Tibial nerve (tissue), 4 donors: ENCODE measurements at places on chromosomes 4 and X. TPM values are rescaled to one million over a fixed set of nuclear protein-coding genes. Genes with fewer than 3 reads are reported as not detected.
A peak's percentile ranks its signal among the peaks of the same experiment; 100 is the strongest.

Gene RBM47
- 22.8 TPM for total RNA-seq

DNA sequence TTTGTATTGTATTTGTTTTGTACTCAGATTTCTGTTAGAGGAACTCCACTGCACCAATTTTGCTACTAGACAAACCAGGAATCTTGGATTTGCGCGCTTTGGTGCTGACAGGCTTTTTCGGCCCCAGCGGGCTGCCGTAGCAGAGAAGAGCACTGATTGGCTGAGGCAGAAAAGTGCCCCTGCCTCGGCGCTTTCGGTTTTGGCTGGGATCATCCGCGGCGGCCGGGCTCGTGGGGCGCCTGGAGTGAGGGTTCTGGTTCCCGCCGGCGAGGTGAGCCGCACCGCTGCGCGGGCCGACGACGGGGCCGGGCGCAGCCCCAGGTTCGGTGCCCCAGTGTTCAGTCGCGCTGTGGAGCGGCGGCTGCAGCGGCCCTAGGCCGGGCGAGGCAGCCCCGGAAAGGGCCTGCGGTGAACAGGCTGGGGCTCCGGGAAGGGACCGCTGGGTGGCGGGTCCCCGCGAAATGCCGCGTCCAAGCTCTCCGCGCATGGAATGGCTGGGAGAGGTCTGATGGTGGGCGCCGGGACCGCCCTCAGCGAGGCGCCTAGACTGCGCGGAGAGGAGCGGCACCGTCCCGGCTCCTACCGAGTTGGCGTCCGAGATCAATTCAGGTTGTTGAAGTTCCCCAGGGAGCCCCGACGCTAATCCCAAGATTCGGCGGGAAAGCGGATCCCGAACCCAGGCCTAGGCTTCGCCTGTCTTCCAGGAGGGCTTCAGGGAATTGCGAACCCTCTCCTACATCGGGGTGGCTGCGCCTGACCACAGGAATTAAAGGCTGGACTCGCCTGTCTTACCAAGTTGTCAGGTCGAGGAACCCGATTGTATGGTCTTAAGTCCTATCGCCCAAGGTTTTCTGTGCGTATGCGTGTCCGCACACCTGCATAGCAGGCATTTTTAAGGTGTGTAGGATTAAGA lies at the start of gene LSM6:
TSS of gene LSM6 (plus strand) at position 178 of the 913 bp plus-strand sequence. CDS start 7,204 bp downstream, outside the sequence.
- peak; percentile 82 for DNase-seq

- DNase-seq, result no peak
Measured at GRCh38 chr4:41719417-41719816, 29.1 kb downstream of the PHOX2B start.

DNA sequence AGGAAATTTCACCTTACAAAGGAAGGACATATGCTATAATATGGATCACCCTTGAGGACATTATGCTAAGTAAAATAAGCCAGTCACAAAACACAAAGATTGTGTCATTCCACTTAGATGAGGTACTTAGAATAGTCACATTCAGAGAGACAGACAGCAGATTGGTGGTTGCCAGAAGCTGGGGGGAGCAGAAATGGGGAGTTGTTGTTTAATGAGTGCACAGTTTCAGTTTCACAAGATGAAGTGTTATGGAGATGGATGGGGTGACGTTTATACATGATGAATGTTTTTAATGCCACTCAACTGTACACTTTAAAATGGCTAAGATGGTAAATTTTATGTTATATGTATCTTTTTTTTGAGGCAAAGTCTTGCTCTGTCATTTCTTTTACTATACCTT lies 14.8 kb upstream of the SPON2 start:
- DNase-seq, result peak; percentile 7

DNA sequence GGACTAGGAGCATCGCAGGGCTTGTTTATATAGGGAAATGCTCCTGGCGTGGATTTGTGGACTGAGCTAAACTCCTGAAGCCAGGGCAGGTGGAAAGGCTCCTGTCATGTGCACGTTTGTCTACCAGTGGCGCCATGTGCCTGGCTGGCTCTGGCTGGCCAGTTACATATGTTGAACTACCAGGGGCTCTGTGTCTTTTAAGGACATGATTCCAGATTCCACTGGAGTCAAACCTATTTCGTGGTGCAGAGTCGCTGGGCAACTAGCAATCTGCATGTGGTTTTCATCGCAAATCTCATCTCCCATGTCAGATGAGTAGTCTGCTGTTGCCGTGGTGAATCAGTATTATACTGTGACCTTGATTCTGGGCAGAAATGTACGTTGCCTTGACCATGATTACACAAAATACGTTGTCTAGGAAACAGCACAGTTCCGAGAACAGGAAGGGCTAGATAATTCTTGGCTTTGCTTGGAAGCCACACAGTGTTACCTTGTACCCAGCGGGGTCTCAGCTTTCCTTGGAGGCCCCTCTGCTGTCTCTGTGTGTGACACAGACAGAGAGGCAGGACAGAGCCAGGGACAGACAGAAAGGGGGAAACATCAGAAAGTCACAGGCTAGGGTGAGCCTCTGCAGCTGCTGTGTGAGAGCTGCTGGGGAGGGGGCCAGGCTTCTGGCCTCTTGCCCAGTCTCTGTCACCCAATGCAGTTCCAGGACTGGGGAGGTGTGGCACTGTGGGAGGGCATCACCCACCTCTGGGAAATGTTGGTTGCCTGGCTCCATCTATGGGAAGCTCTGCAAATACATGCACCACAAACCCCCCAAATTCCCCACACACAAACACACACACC lies 19.2 kb downstream of the PNMA6E start:
- DNase-seq, result peak; percentile 4

- DNase-seq, result no peak
Measured at GRCh38 chr4:6236816-6237390, 32.7 kb upstream of the WFS1 start.

- DNase-seq, result no peak
Measured at GRCh38 chr4:7960017-7960789, 20.5 kb upstream of the AFAP1 start.

GRCh38 chr4:70901607-70901983 lies 574 bp upstream of the MOB1B start:
- peak; percentile 12 for DNase-seq

DNA sequence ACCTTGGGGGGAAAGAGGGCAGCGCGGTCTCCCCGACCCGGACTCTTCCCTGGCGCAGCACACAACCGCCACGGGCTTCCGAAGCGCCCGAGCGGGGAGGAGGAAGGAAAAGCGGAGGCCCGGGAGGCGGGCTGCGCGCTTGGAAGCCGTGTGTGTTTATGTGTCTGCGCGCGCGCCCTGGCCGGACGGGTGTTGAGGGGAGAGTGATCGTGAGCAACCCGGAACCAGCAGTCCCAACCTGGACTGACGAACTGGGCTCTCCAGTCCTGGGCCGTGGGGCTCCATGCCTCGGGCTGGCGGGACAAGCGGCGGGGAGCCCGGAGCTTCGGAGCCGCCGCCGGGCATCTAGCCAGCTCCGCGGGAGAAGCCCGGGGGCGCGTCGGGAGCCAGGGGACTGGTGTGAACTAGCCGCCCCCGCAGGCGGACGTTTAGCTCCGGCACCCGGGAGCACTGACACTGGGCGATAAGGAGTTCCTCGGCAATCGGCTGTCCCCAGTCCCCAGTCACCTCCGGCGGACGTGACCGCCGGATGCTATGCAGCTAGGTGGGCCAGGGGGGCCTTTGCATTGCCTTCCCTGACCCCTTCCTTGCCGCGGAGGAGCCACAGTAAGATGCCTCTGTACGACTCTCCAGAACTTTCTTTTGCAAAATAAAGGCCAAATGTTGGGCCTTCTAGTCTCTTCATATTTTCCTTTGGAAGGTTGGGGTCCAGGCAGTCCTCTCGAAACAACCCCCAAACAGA lies 74.8 kb upstream of the BCOR start:
- no peak for DNase-seq

DNA sequence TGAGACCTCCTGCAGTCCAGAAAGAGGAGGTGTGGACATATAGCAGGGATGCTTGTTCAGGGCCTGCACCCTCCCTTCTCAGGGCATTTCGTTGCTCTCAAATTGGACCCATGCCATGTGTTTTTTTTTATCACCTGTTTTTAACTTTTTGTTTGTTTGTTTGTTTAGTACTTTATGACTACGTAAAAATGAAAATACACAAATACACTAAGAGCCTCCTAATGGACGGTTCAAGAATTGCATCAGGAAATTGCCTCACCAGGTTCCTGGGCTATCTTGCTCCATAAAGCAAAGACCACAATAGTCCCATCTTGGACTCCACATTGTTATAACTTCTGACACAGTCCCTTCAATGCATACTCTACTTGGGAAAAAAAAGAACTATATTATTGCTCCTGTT lies 1685.9 kb upstream of the TENM3 start:
- DNase-seq, result no peak

DNA sequence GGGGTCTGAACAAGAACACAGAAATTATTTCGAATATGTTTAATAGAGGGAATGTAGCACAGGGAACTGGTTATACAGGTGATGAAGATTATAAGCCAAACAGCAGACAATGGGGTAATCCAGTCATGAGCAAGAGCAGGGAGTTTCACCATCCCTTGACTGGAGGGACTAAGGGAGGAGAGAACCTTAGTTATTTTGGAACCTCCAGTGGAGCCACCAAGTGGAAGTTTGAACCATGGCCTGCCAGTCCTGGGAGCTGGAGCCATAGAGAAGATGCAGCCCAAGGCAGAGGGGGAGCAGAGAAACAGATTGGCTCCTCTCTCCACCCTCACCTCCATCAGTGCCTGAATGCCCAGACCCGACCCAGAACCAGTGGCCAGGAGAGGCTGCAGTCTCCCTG lies 264.6 kb upstream of the RASGEF1B start:
- DNase-seq, result no peak

GRCh38 chr4:1793496-1793840 lies 375 bp downstream of the FGFR3 start:
- no peak for DNase-seq

Gene SPOCK3
- not detected for total RNA-seq

DNA sequence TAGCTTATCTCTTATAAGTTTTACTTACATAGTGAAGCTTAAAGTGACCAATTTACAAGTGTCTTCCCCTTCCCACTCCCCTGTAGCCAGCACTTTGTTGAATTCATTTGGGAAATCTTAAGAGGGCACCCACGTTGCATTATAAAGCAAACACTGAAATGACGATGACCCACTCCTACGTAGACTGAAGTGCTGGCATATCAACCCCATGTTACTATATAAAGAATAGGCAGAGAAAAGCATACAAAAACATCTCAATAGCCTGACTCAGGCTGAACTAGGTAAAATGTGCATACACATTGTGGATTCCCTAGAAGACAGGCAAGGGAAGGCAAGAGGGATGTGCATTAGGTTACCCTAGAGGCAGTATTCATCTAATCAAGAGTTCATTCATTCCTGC lies 313.4 kb downstream of the TENM3 start:
- DNase-seq, result no peak

Gene ZFP42
- total RNA-seq, result not detected

GRCh38 chrX:19889582-19890342 lies 2.4 kb upstream of the SH3KBP1 start:
- no peak for DNase-seq

- DNase-seq, result no peak
Measured at GRCh38 chr4:825063-825970, 612 bp downstream of the CPLX1 start.

DNA sequence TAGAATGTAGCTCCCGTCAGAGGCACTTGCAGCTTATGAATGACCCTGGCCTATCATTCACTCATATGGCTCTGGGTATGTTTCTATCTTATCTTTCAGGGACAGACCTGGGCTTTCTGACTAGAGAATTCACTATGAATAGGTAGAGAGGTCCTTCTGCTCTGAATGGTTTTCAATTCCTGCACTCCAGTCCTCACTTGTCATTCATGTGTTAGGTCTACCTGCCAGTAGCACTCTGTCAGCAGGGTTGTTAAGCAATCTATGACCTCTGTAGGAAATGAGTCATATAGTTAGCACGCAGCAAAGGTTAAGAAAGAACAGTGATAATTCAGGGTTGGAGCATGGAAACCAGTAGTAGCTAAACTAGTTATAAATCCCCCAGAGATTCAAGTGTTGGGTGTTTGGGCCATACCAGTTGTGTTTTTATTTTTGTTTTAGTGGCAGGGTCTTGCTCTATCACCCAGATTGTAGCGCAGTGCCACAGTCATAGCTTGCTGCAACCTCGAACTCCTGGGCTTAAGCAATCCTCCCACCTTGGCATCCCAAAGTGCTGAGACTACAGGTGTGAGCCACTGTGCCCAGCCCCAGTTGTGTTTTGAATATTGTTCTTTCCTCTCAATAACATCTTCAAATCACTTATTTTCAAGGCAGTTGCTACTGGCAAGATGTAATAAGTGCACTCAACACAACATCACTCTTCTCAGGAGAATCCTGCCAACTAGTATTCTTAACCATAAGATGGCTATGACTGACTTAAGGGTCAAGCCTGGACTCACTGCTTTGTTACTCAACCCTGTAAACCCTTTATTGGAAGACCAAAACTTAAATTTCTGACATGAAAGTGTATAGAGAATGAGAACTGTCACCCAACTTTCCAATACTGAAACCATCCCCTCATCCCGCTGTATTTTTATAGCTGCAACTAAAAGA lies 25.1 kb downstream of the ARL13A start:
- no peak for DNase-seq

DNA sequence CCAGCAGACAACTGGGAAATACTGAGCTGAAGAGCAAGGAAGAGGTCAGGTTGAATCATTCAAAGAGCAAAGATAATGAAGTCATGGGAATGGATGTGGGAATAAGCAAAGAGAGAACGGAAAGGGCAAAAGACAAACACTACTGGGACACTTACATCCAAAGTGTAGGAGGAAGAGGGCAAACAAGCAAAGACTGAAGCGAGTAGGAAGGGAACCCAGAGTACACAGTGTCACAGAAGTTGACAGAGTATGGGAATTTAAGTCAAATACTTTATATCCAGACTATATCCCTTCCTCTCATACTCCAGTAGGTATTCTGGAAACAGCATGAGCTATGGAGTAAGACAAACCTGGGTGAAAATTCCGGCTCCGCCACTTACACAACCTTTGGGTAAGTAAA lies 12.5 kb downstream of the GPC3 start:
- no peak for DNase-seq

Gene TENM3
- 21.9 TPM for total RNA-seq

DNA sequence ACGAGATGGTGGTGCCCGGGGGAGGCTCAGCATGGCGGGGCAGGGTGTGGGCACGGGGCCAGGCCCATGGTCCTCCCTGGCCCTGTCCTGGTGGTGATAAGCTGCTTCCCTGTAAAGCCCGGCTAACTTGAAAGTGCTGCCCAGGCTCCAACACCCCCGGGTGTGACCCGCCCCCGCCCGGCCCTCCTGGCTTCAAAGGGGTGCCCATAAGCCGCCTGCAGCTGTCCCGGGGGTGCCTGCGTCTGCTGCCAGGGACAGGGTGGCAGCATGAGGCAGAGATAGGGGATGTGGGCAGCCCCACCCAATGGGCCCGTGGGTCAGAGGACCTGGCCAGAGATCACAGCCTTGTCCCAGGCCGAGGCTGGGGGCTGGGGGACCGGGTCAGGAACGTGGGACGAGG lies 18.1 kb downstream of the FGFRL1 start:
- no peak for DNase-seq

Gene IL3RA
- 7.2 TPM for total RNA-seq

Gene FGB
- not detected for total RNA-seq

DNA sequence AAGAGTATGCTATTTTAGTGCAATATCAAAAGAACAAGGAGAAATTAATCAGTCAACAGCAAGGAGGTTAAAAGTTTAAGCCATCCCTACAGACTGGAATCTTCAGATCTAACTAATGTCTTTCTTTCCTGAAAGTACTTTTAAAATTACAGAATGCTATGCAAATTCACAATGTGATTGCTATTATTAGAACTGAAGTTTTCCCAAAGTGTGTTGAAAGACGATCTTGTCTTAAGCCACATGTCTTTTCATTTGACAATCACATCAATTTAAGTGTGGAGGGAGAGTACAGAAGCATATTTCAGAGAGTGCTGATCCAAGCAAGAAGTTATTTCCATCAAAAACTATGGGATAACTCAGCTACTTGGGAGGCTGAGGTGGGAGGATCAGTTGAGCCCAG lies 64.7 kb upstream of the TNIP3 start:
- DNase-seq, result no peak

GRCh38 chrX:142711796-142712290 lies 313.9 kb upstream of the SPANXN4 start:
- DNase-seq, result no peak
